ENCODE measurements at places on chromosomes 1 and 21. TPM values are rescaled to one million over a fixed set of nuclear protein-coding genes. Genes with fewer than 3 reads are reported as not detected.
A peak's percentile ranks its signal among the peaks of the same experiment; 100 is the strongest.

DNA sequence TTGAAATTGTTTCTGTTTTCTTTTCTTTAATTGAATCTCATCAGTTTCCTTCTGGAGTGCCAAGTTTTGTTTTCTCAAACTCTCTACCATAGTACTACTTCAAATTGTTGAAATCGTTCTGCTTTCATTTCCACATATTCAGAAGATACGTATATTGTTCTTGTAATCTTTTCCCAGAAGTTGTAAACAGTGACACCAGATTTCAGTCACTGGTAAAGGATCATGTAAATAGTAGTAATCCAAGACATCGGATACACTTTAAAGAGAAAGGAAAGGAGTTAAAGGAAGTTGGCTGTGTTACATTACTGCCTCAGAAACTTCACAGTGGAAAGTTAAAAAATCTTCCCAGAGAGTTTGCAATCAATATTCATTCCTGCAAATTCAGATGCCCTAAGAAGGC, 67.5 kb downstream of the RGL1 start:
- H3K4me3 ChIP-seq = peak overlapping the region; percentile 21
- H3K27me3 ChIP-seq = no peaks in the 10 kb centered on the region
- peaks cover 81% of the 10 kb centered on the region for H3K4me1 ChIP-seq
- DNase-seq = no peak

- H3K27me3 ChIP-seq = no peaks in the 10 kb centered on the region
- no peak overlapping the region for H3K4me3 ChIP-seq
Observed at GRCh38 chr1:2276803-2277580, 48.9 kb downstream of the SKI start.

- no peaks in the 10 kb centered on the region for H3K36me3 ChIP-seq
- no peak for DNase-seq
- no peaks in the 10 kb centered on the region for H3K4me1 ChIP-seq
- H3K4me3 ChIP-seq = no peak overlapping the region
Observed at GRCh38 chr21:25323356-25323949, 283.8 kb downstream of the MRPL39 start.

The SPATA45 gene
- not detected for total RNA-seq

DNA sequence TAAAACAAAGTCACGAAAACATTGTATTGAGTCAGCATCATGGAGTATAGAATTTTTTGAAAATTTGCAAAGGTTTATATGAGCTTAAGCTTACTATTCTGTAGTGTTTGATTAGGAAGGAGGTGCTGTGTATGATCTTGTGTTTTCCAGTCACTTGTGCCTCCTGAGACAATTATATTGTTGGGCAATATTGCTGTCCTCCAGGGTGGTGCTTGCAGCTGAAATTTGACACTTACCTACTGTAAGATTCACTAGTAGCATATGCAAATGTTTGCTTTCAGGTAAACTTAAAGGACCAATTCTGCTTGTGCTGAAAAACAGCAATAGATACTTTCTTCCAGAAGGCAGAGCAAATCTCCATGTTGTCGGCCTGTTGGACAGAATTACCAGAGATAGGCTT, 268.0 kb downstream of the TGFB2 start:
- no peak overlapping the region for H3K4me3 ChIP-seq
- no peak for DNase-seq
- H3K4me1 ChIP-seq = no peaks in the 10 kb centered on the region

DNA sequence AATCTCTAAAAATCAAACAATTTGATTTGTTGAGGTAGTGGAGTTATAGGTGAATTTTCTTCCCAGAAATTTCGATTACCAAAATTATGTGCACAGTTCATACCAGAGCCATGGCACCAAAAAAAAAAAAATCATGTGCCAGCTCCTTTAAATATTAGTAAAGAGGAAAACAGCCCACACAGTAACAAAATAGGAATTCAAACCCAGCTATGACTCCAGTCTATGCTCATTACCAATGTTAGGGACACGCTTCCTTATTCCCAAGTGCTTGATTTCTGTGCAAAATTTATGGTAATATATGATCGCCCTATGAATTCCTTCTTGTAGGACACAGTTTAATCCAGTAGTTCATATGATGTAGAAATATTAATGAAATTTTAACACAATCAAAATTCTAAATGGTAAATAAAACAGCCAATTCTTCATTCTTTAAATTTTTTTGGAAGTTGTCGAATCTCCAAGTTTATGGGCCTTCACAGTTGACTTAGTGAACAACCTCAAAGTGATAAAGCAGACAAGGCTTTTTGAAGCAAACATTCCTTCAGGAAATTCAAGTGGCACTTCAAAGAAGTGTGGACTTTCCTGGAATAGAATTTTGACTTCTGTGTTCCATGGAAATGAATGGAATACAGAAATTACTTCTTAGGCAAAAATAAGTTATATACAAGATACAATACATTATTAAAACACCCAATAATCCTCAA, 1.9 kb downstream of the TOR1AIP2 start:
- peaks cover 59% of the 10 kb centered on the region for H3K4me1 ChIP-seq
- peak overlapping the region; percentile 5 for H3K4me3 ChIP-seq
- H3K27me3 ChIP-seq = no peaks in the 10 kb centered on the region
- H3K36me3 ChIP-seq = peaks cover 8% of the 10 kb centered on the region
- no peak for DNase-seq

- peaks cover 17% of the 10 kb centered on the region for H3K36me3 ChIP-seq
- H3K27me3 ChIP-seq = no peaks in the 10 kb centered on the region
- no peak for DNase-seq
Observed at GRCh38 chr1:25897754-25898153, 8.5 kb downstream of the STMN1 start.

- no peak for DNase-seq
- peaks cover 7% of the 10 kb centered on the region for H3K27me3 ChIP-seq
- no peaks in the 10 kb centered on the region for H3K36me3 ChIP-seq
- H3K27ac ChIP-seq = no peak overlapping the region
- H3K4me1 ChIP-seq = no peaks in the 10 kb centered on the region
- H3K4me3 ChIP-seq = no peak overlapping the region
Observed at GRCh38 chr1:36709869-36710481, 227.3 kb upstream of the CSF3R start.

Data from esophagus muscularis mucosa (tissue), 4 donors.